ENCODE measurements at places on chromosomes 1 and 21.

GRCh38 chr1:76826072-76826845 lies 41.0 kb upstream of the ST6GALNAC5 start:
- no peak for DNase-seq

GRCh38 chr1:12741946-12742345 lies 4.1 kb upstream of the CFAP107 start:
- no peak for DNase-seq

GRCh38 chr1:1213345-1214265 lies at the start of gene TNFRSF4:
Gene TNFRSF4 (minus strand): TSS chr1:1214153. CDS start chr1:1214127, 26 bp downstream.
- DNase-seq: no peak

DNA sequence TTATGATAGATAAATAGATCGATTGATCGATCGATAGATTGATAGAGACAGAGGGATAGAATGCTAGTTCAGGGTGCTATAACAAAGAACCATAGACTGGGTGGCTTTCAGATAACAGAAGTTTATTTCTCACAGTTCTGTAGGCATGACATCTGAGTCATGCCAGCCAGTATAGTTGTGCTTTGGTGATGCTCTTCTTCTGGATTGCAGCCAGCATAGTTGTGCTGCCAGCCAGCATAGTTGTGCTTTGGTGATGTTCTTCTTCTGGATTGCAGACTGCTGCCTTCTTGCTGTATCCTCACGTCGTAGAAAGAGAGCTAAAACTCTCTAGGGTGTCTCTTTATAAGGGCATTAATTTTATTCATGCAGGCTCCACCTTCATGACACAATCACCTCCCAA lies 860.8 kb downstream of the BRINP3 start:
- no peak for DNase-seq

DNA sequence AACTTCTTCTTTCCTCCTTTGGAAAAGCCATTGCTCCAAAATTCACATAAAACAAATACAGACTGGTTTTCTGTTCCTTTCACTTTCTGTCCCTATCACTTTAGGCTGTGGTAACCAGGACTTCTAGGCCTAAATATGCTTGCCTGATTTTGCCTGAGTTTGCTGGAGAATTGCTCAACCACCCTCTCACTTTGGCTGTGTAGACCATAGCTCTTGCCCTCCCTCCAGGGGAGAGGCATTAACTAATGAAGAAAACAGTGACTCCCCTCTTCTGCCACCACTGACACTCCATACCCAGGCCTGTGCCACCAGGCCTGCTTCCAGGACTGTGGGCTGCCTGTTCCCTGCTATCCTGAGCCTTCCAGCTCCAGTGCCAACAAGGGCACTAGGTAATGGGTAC lies 163.5 kb downstream of the TOMM20 start:
- DNase-seq: no peak

GRCh38 chr1:194717941-194718340 lies 1531.5 kb upstream of the B3GALT2 start:
- no peak for DNase-seq

- DNase-seq: no peak
These were observed 1.7 kb downstream of the TMEM125 start for GRCh38 chr1:43271186-43272118.

DNA sequence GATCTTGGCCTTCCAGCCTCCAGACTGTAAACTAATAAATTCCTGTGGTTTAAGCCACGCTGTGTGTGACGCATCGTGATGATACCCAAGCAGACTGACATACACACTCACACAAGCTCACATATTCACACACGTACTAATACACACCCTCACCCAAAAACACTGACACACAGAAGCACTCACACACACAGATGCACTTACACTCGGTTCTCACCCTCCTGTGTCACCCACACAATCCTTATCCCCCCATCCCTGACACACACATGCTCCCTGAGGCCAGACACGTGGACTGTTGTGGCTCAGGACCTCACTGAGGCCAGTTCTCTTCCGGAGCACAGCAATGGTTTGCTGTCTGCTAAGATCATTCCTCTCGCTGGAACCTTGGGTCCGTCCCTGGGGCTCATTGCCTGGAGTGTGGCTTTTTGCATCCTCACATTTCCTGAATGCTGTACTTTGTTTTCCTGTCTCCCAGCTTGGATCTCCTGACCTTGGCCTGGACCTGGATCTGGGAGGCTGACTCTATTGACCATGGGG lies 76.9 kb upstream of the LYST start:
- DNase-seq: peak; percentile 84

- DNase-seq: no peak
These were observed 27.4 kb downstream of the AGL start for GRCh38 chr1:99877568-99877967.

GRCh38 chr21:33281096-33281652 lies 15.0 kb downstream of the IL10RB start:
- DNase-seq: no peak

- no peak for DNase-seq
These were observed 49.5 kb downstream of the CHODL start for GRCh38 chr21:18294100-18294499.

DNA sequence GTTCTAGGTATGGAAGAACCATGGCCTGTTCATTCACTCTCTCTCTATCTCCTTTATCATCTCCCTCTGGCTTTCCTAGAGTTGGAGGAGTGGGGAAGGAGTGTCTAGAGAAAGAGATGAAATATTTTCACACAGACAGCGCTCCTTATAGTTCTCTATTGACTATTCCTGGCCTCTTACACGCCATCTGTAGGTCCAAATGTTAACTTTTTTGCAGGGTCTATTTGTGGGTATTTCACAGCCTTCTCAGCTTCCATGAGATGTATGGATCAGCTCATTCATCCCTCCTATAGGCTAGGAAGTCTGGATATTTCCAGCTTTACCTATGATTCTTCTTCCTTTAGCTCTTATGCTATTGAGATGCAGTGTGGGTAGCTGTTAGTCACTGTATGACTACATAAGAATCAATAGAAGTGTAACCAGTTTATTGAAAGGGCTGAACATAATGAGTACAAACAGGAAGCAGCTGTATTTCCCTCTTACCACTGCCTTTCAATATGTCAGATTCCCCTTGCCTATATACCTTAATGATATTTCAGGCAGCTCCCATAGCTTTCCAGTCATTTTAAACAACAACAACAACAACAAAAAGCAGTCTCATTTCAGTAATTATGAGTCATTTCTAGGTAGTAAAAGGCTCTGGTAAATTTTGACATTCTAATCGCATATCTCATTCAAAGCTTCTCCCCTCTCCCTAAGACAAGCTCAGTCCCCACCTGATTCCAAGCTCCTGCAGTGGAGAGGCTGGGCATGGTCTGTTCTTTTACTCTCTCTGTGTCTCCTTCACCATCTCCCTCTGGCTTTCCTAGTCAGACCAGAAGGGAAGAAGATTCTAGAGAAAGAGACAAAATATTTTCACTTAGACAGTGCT lies 149.5 kb downstream of the TTLL7 start:
- DNase-seq: no peak

GRCh38 chr1:230809256-230809990 lies 58.9 kb downstream of the C1orf198 start:
- DNase-seq: no peak

- no peak for DNase-seq
These were observed 183.0 kb downstream of the CYYR1 start for GRCh38 chr21:26389971-26390641.

DNA sequence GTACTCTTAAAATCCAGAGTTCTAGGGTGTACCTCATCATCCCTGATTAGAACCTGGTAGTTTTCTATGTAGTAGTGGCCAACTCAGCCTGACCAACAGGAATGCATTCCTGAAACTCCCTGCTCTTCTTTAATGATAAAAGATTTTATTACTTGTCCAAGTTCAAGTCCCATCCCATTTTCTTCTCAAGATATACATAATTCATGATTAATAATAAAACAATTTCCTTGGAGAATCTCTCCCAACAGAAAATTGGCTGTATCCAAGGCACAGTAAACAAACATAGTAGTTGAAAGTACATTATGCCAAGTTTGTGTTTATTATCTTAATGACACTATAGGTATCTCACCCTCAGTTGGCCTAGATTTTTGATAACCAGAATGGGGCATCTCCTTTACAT lies 714.1 kb upstream of the ADAMTS5 start:
- no peak for DNase-seq

- no peak for DNase-seq
These were observed 51.2 kb downstream of the XKR8 start for GRCh38 chr1:28010969-28011368.

GRCh38 chr1:241638909-241639622 lies 1.1 kb downstream of the CHML start:
- no peak for DNase-seq

DNA sequence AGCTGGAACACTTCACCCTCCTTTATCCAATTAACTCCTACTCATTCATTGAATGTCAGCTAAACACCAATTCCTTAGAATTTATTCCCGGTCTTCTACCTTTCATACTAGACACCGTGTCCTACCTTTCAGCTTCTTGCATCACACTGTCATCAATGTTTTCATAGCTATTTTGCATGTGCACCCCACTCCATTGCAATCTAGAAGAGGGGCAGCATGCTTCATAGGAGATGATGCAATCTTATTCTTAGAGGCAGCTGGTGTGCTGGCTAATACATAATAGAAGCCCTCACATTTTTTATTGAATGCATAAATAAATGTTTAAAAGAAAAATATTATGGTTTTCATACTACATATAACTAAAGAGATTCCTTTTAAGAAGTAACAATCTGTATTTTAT lies 123.6 kb downstream of the DSCAM start:
- DNase-seq: no peak

DNA sequence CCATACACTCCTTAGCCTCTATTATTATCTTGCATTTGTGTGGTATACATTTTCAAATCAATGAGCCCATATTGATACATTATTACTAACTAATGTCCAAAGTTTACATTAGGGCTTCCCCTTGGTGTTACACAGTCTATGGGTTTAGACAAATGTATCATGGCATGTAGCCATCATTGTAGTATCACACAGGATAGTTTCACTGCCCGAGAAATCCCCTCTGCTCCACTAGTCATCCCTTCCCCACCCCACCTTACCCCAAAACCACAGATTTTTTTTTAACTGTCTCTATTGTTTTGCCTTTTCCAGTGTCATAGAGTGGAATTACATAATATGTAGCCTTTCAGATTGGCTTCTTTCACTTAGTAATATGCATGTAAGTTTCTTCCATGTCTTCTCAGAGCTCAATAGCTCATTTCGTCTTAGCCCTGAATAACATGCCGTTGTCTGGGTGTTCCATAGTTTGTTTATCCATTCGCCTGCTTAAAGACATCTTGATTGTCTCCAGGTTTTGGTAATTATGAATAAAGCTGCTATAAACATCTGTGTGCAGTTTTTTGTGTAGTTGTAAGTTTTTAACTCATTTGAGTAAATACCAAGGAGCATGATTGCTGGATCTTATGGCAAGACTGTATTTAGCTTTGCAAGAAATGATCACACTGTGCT lies 86.4 kb upstream of the LYST start:
- no peak for DNase-seq

DNA sequence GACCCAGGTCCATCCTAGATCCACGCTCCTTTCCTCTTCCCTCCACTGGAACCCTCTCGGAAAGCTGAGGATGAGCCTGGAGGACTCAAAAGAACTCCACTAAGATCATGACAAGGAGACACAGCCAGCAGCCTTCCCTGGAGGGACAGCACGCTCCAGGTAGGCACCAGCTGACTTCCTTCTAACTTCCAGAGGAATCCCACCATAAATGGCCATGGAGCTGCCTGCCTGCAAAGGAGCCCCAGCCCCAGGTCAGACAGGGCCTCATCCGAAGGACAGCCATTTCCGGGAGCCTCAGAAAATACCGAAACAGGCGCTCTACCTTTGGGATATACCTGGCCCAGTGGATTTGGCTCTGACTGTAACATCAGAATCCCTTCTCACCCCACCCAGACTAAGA lies 4.1 kb downstream of the SH3BP5L start:
- DNase-seq: no peak

DNA sequence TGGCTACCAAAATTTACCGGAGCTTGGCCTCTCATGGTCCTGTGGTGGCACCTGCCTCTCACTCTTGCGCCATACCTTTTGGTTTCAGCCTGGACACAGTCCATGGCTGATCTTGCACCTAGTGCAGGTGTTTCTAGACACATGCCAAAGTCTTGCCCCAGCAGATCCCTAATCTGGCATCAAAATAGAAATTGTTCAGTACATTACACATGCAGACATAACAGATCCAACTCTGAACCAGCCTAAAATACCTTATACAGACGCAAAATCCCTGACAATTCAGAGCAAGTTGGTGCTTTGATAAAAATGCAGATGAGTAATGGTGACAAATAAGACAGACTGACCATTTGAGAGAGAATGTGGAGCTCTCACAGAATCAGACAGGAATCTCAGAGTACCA lies 44.1 kb downstream of the NGF start:
- no peak for DNase-seq

GRCh38 chr21:25512095-25513081 lies 94.9 kb downstream of the MRPL39 start:
- DNase-seq: no peak

GRCh38 chr1:117017062-117017461 lies 15.5 kb downstream of the CD101 start:
- no peak for DNase-seq

DNA sequence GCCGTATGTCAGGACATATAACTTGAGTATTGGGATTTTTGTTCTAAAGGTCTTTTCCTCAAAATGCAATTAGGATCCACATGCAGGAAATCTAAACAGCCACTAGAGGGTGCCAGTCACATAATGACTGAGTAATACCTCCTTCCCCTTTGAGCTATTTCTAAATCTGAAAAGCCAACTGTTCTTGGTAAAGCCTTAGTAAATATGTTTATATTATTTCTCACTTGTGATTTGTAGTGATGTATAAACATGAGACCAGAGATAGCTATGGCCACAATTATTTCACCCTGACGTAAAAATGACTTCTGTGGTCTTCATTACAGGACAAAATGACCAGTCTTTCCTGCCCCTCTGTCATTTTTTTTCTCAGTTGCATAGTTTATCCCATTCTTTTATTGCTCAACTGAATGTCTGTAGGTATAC lies 41.0 kb upstream of the DR1 start:
- peak; percentile 29 for DNase-seq

DNA sequence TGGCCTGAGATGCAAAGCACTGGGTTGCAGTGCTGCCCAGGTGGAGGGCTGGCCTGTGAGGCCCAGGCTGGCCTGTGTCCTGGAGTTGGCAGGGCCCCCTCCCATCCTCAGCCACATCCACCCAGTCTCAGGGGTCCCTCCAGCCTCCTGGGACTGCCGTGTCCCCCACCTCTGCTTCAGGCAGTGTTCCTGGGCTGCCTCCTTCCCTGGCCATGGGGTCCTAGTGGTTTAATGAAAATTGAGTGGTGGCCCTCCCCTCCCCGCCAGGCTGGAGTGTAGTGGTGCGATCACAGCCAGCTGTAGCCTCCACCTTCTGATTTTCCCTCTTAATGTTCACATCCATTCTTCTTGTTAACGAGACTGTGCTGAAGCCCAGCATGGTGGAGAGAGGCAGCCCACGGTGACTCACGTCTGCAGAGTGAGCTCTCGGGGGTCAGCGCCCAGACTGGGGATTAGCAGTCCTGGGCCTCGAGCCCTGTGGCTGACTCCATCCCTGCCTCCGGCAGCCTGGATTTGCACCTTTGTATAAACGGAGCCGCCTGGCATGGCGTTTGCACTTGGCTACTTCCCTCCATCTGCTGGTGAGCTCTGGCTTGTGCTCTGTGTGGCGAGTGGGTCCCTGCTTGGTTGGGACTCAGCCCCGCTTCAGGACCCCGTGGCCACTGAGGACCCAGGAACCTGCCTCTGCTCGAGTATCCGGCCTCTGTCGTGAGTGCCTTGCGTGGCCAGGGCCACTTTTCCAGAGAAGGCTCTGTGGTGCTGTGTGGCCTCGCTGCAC lies 6.9 kb downstream of the MIB2 start:
- no peak for DNase-seq
